ENCODE measurements at places on chromosomes 6 and 20.

DNA sequence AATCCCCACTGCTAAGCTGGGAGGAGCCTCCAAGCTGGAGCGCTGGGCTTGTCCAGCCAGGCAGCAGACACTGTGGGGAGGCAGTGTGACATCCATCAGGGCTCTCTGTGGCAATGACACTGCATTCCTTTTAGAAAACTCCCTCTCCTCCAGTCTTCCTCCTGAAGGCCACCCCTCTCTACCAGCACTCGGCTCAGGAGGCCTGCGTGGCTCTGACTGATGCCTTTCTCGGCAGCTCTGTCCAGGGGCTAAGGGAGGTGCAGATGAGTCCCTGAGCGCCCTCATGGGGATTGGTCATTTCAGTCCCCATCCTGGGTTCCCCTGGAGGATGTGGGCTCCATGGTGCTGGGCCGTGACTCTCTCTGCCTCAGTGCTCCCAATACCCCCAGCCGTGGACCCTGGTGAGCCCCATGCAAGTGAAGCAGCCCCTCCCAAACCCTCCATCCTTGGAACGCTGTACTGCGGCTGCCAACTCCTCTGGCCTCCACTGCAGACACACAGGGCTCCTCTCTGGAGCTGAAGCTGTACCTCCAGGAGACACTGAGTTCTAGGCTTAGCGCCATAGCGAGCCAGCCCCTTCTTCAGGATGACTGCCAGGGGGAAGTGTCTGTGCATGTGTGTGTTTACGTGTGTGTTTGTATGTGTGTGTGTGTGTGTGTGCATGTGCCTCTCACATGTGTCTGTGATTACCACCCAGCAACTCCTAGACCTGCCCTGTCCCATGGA, 209.6 kb downstream of the ERMARD start:
- no peak for DNase-seq

- no peak for DNase-seq
Measured at GRCh38 chr6:111702268-111702667, 96.6 kb upstream of the TRAF3IP2 start.

- DNase-seq, result no peak
Measured at GRCh38 chr20:35641743-35642142, 23.0 kb downstream of the CPNE1 start.

GRCh38 chr20:8711501-8711900, 357.4 kb upstream of the PLCB4 start:
- DNase-seq, result no peak

DNA sequence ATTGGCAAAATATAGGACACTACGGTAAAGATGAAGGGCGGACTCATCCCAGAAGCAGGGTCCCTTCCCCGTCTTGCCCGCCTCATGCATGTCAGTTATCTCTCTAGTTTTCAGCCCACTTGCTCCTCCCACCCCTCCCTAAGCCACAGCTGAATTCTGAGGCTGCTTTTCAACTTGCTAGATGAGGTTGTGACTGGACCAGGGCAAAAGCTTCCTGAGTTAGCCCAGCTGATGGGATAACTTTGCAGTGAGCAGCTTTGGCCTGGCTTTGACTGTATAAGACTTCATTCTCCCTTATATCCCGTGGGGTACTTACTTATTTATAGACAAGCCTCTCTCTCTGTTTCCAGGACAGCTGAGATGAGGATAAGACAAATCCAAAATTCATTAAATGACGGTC, 23.2 kb downstream of the GHRH start:
- no peak for DNase-seq

DNA sequence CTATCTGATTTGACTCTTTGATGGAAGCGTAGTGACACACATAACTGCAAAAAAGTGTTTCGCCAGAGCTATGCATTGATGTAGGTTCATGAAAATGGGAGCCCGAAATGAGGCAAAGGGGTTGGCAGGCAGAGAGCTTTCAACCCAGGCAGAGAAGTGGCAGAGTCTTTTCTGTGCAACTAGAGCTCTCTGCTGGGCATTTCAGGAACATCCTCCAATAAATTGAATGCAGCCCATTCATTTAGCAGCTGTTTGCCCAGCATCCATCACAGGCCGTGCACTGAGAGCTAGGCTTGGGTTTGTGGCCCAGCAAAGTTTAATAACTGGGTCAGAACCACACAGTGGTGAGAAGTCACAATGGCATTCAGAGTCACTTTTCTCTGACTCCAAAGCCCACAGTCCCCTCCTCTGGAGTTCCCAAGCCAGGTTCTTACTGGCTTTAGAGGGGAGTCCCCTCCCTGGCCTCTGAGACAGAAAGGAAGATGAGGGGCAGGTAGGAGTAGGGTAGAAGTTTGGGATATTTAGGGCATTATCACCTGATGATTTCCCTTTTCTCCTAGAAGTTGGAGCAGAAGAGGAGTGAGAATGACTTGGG, 31.8 kb upstream of the ELMO2 start:
- DNase-seq, result no peak

DNA sequence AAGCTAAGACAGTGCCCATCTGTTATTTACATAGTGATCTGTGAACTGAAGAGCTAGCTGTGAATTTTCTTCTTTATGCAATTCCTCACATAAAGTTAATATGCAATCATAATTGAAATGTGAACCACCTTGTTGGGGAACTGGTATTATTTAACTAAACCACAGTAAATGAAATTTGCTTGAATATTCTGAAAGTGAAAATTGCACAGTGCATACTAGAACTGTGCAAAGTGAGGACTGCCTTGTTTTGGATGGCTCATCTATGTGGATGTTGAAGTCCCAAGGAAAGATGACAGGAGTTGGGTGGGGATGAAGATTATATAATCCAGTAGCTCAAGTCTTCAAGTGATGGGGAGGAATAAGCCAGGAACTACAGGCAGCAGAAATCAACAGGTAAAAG, 5.7 kb upstream of the PHF10 start:
- no peak for DNase-seq

GRCh38 chr6:157406661-157407060, 25.7 kb downstream of the ZDHHC14 start:
- no peak for DNase-seq

GRCh38 chr6:170225852-170226417, 64.9 kb downstream of the DLL1 start:
- peak; percentile 52 for DNase-seq

DNA sequence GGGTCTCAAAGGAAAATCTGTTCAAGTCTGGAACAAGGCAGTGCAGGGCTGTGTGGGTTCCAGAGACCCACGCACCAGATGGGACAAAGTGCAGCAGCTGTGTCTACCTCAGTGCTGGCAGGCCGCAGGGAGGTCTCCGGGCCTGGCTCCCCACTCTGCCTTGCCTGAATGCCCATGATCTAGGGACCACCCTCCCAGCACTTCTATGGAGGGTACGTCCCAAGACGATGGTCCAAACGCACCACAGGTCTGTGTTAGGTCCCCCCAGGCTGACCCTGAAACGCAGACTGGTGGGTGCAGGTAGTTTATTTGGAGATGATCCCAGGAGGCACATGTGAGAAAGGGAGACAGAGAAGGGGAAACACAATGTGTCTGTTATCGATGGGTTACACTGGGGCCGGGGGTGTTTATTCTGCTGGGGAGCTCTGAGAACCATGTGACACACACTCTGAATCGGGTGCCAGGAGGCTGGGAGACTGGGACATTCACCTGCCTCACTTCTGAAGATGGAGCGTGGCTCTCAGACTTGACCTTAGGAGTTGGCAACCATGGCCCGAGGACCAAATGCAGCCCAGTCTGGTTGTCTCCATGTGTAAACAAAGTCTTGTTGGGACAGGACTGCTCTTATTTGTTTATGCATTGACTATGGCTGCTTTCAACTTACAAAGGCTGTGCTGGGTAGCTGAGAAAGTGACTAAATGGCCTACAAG, 21.7 kb downstream of the CST9L start:
- no peak for DNase-seq

GRCh38 chr6:96466147-96466863, 55.3 kb upstream of the UFL1 start:
- DNase-seq, result no peak

DNA sequence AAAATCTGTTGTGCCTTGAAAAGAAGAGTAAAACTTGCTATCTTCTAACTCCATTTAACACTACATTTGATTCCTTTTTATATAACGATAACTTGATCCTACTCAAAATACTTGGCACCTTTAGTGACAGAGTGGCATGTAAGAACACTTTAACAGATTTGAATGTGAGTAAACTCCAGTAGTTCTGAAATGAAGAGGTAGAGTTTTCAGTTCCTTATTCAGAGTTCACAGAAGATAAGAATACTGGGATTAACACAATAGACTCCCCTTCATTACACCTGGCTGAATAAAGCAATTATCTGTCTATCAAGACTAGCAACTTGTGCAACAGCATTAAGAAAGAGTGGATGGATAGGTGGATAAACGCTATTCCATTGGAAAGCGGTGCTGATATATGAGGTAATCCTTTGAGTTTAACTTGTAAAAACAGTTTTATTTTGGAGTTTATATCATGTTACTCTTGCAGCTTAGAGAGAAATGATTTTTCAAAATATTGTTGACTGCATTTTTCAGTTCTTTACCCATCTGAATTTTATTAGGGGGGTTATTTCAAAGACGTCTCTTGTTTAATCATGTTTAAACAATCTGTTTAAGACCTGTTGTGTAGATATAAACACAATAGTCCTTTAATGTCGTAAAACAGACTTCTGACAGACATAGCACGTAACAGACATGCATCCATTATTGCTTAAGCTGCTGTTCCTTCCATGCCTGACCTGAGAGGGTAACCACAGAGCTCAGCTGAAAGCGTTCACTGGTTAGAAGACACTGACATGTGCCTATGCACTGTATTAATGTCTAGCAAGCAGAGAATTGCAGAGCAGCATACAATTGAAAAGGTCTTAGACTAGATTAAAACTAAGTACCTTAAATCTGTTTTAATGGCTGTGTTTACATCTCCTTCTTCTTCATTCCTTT, 102.4 kb upstream of the SUPT3H start:
- DNase-seq, result no peak

DNA sequence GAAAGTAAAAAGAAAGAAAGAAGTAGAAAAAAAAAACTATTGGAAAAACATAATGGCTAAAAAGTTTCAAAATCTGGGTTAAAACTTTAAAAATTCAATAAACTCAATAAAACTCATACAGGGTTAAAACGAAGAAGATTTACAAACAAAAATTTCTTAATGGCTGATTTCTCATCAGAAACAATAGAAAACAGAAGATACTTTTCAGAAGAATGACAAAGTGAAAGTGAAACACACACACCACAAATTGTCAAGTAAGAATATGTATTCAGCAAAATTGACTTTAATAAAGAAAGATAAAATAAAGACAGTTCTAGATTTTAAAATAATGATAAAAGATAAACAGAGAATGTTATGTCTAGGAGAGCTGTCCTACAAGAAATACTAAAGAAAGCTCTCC, 618.9 kb upstream of the GJE1 start:
- no peak for DNase-seq

DNA sequence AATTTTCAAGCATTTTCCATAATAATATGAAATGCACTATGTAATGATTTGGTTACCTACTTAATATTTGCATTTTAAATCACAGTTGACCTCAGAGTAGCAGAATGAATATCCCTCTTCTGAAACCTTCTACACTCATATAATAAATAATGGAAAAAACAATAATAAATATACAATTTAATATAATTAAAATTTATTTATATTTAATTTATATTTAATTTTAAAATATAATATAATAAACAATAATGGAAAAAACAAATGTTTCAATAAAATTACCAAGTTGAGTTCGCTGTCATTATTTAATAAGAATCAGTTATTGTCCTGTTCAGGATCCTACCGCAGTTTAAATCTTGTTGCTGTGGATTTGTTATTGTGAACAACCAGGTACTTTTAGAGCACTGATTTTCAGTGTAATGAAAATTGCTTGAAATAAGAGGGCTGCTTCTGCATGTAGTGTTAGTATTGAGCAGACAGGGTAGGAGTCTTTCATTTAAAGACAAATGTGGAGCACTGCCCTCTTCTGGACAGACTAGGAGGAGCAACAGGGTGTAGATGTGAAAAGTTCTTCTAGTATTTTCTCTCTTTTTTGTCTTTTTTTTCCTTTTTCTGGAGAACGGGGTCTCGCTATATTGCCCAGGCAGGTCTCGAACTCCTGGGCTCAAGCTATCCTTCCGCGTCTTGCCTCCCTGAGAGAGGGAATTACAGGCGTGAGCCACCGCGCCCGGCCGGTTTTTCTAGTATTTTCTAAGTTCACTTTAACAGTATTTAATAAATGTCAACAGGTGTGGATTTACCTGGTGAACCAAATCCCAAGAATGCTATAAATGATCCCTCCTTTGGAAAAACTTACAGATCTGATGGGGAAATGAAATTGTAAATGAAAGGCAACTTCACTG, 13.6 kb downstream of the TRAPPC3L start:
- DNase-seq, result peak; percentile 44

- no peak for DNase-seq
Measured at GRCh38 chr6:168393126-168393870, 47.7 kb upstream of the SMOC2 start.

DNA sequence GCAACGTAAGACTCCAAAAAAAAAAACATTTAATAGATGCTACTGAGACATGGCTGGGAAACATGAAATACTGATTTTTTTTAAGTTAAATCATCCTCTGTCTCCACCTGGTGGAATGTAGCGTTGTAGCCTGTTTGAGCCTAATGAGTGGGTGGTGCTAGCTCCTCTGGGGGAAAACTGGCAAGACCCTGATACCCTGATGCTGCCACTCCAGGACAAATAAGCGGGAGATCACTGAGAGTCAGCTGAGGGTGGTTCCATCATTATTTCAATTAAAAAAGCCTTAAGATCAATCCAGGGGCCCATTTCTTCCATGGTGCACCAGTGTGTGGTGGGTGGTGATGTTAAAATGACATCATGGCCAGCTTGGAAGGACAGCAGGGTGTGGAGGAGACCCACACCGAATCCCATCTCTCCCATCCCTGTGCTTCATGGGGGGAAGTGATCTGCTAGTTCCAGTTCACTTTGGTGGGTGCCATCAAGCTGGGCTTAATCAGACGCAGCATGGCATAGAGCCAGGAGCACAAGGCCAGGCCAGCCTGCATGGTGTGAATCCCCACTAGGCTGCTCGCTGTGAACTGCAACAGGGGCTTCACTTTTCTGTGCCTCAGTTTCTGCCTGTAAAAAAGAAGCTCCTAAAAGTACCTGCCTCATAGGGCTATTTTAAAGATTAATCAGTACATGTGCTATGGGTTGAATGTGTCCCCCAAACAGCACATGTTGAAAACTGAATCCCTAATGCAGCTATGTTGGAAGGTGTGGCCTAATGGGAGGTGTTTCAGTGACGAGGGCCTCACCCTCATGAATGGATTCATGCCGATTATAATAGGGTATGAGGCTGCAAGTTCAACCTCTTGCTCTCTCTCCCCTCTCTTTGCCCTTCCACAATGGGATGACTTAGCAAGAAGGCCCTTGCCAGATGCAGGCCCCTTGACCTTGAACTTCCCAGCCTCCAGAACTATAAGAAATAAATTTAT, 13.0 kb upstream of the MRPS10 start:
- no peak for DNase-seq

Measured in right cardiac atrium (tissue), 5 donors.